ENCODE measurements at places on chromosomes 12 and 14.

DNA sequence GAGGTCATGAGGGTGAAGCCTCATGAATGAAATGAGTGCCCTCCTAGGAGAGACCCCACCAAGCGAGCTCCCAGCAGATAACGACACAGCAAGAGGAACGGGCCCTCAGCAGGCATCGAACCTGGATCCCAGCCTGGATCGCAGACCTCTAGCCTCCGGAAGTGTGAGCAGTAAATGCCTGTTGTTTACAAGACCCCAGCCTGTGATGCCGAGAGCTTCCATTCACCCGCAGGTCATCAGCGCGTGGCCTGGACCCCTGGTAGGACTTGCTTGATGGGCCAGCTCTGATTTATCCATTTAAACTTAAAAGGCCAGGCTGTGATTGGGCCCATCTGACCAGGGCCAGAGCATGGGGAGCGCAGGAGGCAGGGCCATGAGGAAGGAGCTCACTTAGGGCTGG lies 7.0 kb downstream of the TMEM179 start:
- no peak for DNase-seq

GRCh38 chr14:20613094-20614037 lies 22.2 kb upstream of the RNASE12 start:
- DNase-seq, result peak; percentile 85

GRCh38 chr12:26939953-26940352 lies 1.7 kb downstream of the FGFR1OP2 start:
- no peak for DNase-seq

DNA sequence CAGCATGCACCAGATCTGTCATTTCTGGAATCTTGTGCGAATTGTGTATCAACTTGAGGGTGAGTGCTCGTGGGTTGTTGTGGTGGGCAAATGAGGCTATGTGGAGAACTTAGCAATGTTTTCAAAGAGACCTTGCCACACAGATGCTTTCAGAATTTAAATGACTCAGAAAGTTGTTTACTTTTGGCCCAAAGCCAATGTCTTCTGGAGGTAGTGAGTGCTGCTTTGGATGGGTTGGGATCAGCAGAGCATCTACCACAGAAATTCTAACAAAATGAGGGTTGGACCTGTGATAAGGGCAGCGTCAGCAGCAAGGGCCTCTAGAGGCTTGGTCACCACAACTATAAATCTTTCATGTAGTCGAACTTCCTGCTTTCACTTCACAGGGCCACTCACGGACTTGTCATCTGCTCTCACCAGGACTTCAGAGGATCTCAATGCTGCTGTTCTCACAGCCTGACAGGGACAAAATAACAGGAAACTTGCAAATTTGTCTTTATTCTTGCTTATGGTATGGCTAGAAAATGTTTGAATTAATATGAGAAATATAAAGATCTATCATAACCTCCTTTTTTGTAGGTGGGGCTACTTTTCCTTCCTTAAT lies 111.4 kb downstream of the DACT1 start:
- DNase-seq, result no peak

GRCh38 chr12:116599285-116600136 lies 40.3 kb downstream of the MAP1LC3B2 start:
- peak; percentile 51 for DNase-seq

DNA sequence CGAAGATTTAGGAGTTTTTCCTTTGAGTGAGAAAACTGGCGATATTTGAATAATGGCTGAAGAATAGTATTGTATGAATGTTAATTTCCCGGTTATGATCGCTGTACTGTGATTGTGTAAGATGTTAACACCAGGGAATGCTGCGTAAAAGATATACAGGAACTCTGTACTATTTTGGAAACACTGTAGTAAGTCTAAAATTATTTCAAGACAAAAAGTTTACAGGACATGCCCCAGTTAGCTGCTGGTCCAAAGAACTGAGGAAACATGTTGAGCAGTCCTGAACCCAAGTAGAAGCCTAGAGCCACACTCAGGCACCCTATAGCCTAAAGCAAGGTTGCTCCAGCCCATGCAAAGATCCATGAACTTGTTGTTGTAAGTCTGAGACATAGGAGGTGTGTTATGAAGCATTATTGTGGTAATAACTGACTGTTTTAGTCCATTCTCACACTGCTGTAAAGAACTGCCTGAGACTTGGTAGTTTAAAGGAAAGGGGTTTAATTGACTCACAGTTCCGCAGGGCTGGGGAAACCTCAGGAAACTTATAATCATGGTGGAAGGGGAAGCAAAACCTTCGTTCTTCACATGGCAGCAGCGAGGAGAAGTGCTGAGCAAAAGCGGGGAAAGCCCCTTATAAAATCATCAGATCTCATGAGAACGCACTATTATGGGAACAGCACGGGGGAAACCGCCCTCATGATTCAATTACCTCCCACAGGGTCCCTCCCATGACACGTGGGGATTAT lies 99.8 kb upstream of the RESF1 start:
- peak; percentile 8 for DNase-seq

DNA sequence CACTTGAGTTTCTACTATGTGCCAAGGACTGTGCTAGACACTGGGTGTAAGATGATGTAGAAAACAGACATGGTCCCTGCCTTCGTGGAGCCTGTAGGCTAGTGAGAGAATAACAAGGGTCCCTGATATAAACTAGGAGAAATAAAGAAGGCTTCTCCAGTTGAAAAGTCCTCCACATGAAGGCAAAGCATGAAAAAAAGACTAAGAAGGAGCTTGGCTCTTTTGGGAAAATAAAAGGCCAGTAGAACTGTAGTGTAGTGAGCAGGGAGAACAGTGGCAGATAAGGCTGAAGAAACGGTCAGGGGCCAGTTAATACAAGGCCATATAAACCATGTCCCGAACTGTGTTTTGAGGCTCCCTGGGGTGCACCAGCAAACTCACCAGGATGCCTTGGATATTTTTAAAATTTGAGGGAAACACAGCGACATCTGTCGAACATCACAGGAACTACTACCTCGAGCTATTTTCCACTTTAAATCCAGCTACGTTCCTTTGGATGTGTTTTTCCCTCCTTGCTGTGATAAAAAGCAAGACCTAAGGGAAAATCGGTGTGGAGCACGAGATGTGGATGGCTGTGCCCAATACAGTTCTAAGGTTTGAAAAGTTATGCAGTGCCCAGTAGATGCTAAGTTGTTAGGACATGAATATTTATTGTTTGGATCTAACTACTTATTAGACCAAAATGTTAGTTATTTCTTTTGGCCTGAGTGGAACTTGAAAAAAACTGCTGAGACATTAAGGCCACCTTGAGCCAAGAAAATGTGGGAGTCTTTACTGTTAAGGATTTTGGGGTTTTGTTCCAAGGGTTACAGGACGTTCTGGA lies 8.5 kb upstream of the CFL2 start:
- peak; percentile 19 for DNase-seq

DNA sequence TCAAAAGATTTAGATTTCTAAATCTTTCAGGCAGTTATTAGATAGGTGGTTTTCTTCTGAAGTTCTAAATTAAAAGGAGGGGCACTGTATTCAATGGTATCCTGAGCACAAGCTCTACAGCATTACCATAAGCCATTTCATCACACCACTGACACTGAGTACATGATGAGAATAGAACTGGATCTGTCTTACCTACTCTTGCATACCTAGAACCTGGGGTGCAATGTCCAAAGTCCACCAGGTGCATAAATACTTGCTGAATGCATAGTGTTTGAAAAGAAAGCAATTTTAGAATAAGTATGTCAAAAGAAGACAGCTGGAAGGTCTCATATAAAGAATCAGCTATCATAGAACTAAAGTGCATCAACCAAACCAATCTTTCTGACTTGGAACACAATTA lies 85.5 kb upstream of the ACTN1 start:
- no peak for DNase-seq

- DNase-seq, result no peak
Measured at GRCh38 chr12:132329036-132329719, at the start of gene GALNT9. Gene GALNT9, minus strand, starts transcription at chr12:132329589. Its CDS starts 386 bp downstream, at chr12:132329203.

GRCh38 chr12:12508612-12509011 lies 54.1 kb downstream of the DUSP16 start:
- no peak for DNase-seq

DNA sequence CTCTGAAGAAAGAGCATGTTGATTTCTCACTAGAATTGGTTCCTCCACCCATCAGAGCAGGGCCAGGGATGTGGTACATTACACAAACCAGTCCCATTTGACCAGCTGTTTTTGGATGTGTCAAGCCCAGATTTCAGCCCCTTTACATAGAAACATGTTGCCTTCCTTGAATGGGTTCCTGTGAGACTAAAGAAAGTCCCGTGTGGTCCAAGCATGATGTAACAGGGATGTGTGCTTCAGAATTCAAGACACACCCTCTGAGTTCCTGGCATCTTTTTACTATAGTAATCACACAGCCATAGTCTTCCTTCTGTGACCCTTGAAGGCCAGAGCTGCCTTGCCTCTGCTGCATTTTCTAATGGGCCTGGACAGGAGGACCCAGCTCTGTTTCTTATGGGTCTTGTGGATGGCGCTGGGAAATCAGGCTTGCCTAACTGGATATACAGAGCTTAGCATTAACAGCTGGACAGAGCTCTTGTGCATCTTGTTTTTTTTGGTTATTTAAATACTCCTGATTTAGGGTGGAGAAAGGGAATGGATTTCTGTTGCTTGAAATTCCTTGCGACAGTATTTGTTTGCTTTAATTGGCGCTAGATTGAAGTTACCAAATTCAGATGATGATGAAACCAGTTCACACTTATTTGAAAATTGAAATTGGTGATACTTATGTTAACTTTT lies 341.0 kb downstream of the ZFP36L1 start:
- no peak for DNase-seq

DNA sequence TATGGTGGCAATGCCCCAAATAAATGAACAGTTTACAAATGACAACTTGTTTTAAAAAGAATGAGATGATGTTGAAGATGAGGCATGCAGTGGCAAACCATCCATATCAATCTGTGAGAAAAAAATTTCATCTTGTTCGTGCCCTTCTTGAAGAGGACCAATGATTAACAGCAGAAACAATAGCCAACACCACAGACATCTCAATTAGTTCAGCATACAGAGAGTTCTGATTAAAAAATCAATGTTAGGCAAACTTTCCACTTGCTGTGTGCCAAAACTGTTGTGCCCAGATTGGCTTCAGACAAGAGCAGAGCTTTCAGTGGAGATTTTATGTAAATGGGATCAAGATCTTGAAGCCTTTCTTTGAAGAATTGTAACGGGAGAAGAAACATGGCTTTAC lies 329.9 kb downstream of the BMP4 start:
- DNase-seq, result no peak

- DNase-seq, result no peak
Measured at GRCh38 chr14:102159841-102160240, 20.1 kb downstream of the WDR20 start.

DNA sequence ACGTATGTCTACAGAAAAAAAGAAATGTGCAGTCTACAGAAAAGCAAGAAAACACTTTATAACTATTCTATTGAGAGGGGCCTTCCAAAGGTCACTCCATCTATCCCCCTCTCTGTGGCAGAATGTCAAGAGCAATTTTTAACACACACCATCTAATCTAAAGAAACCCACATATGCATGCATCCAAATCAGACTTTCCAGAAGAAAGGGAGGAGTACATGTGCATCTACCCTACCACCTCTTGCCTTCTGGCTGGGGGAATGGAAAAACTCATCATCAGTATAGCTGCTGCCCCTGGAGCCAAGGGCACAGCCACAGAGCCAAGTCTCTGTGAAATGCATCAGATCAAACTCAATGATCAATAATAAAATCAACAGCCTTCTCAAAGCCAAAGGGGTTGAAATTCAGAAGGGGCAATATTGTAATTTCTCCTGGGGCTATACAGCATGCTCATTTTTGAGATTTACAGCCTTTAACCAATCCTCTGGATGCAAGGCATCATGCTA lies 63.9 kb downstream of the ANO2 start:
- DNase-seq, result no peak

DNA sequence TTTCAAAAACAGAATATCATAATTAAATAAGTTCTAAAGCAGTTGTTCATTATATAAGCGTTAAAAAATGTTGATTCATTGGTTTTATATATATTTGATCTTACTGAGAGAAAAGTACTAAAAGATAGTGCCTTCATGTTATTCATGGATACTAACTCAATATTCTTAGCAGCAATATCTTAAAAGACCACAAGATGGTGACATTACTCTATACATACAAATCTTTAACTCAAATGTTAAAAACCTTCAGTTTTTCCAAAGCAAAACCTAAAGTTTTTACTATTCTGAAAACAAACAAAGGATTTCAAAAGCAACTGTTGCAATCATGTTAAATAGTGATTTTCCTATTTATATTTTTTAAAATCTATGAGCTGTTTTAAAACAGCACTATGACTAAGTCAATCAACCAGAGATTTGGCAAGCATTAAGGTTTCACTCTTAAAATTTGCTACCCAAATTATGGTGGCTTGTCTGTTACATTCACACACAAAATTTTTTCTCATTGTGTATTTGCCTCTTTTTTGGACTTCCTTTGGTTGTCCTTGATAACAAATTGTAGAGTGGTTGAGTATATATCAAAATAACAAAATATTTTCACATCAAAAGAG lies 50.1 kb upstream of the RERGL start:
- no peak for DNase-seq

DNA sequence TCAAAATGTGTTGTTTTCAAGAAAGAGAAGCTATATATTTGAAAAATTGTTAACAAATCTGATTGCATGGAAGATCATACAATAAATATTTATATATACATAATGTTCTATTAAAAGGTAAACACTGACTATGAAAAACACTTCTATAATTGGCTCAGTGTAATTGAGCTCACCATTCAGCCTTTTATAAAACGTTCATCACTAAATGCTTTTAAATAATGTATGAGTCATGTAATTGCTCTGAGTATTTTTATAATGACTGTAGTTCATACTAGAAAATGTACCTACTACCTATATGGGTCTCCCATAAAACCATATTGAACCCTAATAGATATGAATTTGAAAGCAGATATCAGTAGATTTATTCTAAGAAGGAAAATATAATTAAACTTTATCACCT lies 240.4 kb upstream of the MGAT4C start:
- DNase-seq, result no peak

GRCh38 chr12:92030618-92031017 lies 115.0 kb downstream of the BTG1 start:
- DNase-seq, result peak; percentile 16

- DNase-seq, result peak; percentile 3
Measured at GRCh38 chr12:43882578-43883178, 46.8 kb downstream of the TMEM117 start.

DNA sequence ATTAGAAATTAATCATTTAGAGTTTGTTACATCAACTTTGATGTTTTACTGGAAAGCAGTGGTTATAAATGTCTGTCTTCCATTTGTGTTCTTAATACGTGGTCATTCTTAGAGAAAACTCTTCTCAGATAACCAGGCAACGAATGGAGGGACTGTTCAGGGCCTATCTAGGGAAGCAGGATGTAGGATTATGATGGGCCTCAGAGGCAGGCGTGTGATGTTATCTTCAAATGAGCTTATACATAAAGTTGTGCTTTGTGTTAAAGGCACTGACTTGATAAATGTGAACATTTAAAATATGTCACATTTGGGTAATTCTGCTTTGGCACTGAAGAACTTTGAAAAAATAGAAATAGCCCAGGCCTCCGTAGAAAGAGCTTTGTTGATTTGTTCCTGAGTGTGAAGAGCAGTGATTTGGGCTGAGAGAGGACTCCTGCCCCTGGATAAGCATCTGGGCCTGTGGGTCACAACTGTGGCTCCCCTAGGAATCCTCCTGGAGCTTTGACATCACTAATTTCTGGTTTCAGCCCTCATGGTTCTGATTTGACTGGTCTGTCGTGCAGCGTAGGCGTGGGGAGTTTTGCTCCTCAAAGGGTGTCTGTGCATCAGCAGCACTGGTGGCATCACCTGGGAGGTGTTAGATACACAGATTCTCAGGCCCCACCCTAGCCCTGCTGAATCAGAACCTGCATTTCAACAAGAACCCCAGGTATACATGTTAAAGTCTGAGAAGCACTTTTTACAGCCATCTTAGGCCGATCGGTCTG lies 55.4 kb downstream of the SAMD4A start:
- peak; percentile 34 for DNase-seq
